ENCODE measurements at places on chromosomes 6 and 20.

- DNase-seq, result no peak
Measured at GRCh38 chr6:55448451-55448850, 121.2 kb downstream of the GFRAL start.

GRCh38 chr6:79335133-79335674 lies 100.7 kb upstream of the HMGN3 start:
- no peak for DNase-seq

DNA sequence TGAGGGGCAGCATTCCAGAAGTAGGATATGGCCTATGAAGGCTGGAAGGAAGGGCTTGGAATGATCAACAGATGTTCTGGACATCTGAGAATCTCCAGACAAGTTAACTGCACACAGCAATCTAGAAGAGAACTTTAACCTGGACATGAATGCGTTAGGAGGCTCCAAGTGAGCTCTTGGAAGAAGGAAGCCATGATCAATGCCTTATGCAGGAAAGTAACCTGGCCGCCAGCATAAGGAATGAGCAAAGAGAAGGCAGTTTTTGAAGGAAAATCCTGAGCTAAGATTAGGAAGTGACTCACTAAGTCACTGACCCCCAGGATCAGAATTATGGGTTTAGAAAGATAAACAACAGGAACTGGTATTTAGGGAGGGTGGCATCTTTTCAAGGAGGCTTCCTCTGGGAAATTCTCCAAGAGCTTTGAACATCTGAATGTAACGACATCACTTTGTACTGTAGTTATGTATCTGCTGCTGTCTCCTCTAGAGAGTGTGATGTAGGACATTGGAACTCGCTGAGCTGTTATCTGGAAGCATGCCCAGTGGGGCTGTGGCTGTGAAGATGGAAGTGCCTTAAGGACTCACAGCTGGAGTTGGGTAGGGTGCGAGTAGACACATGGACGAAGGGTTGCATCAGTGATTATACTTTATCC lies 236.8 kb downstream of the PACRG start:
- DNase-seq, result peak; percentile 100

GRCh38 chr20:40639132-40639531 lies 49.9 kb downstream of the MAFB start:
- DNase-seq, result no peak

DNA sequence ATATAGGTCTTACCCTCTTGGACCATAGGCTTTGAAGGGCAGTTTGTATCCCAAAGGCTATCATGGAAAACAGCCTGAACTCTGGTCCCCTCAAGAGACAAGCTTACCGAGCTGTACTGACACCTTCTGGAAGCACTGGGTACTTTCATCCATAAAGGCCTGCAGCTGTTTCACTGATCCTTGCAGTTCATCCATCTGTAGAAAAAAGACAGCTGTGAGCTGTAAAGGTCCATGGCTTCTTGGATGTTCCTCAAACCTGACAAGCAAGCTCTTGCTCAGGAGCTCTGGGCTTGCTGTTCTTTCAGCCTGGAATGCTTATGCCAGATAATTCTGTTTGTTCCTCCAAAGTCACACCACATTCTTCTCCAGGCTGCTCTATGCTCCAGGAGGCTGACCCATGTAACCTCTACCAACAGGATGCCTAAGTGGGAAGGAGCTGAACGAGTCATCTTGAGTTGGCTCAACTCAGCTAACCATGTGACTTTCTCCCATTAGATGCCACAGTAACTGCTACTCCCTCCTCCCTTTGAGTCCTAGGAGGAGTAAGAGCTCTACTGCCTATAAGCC lies 8.8 kb upstream of the NDRG3 start:
- peak; percentile 53 for DNase-seq

GRCh38 chr20:36052117-36052513 lies 83.7 kb downstream of the CNBD2 start:
- DNase-seq, result no peak

- no peak for DNase-seq
Measured at GRCh38 chr6:89611666-89612065, 26.9 kb downstream of the LYRM2 start.

DNA sequence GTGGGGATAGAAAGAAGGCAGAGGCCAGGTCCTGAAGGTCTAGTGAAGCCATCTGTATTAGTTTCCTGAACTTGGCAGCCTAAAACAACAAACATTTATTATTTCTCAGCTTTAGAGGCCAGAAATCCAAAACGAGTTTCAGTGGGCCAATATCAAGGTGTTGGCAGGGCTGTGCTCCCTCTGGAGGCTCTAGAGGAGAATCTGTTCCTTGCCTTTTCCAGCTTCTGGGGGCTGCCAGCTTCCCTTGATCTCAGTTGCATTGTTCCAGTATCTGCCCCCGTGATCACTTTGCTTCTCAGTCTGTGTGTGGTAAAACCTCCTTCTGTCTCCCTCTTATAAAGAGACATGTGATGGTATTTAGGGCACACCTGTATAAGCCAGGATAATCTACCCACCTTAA lies 82.4 kb downstream of the MAFB start:
- DNase-seq, result no peak

GRCh38 chr6:126513198-126513597 lies 173.3 kb downstream of the CENPW start:
- DNase-seq, result no peak

- no peak for DNase-seq
Measured at GRCh38 chr6:100796049-100796823, 84.9 kb downstream of the ASCC3 start.

- DNase-seq, result no peak
Measured at GRCh38 chr6:25286891-25287290, 7.7 kb downstream of the CARMIL1 start.

DNA sequence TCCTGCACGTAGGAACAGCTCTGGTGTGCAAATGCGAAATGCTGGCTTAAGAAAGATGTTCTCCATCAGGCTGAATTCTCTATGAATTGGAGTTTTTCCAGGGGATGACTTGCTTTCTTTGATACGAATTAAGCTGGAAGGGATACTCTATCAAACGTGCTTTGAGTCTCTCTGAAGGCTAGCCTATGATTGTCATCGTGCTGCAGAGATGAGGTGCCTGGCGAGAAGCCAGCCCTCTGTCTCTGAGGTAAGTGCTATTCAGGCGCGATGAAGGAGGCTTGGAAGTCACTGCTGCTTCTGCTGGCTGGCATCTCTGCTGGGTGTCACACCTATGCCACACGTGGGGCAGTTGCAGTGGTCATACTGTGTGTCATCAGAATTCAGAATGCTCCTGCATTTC lies 223.7 kb downstream of the TAF4 start:
- DNase-seq, result no peak

- no peak for DNase-seq
Measured at GRCh38 chr20:42098418-42098817, 480.2 kb upstream of the CHD6 start.

GRCh38 chr6:26534681-26535465 lies 3.3 kb upstream of the HMGN4 start:
- DNase-seq, result no peak

DNA sequence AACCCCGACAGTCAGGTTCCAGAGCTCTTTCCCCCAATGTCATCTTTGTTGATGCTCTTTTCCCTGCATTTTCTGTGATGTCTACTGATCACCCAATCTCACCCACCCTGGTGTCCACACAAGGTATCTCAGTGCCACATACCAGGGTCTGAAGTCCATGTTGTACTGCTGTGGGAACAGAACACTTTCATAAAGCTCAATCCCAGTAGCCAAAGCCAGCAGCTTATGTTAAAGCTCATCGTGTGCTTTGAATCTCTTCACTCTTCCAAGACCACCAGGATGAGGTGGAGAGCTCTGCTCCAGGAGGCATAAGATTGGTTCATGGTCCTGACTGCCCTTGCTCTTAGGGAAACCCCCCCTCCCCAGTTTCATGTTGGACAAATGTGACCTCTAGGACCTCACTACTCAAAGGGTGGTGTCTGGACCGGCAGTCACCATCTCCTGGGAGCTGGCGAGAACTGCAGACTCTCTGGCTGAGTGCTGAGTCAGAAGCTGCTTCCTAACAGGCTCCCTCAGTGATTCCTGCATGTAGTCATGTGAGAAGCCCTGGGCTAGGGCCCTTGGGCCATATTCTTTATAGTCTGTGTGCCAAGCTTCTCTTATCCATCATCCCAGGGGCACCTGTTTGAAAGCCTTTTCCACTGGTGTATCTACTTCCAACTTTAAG lies 13.4 kb upstream of the CPNE5 start:
- peak; percentile 67 for DNase-seq

- peak; percentile 55 for DNase-seq
Measured at GRCh38 chr6:139027620-139028182, 844 bp upstream of the ABRACL start.

DNA sequence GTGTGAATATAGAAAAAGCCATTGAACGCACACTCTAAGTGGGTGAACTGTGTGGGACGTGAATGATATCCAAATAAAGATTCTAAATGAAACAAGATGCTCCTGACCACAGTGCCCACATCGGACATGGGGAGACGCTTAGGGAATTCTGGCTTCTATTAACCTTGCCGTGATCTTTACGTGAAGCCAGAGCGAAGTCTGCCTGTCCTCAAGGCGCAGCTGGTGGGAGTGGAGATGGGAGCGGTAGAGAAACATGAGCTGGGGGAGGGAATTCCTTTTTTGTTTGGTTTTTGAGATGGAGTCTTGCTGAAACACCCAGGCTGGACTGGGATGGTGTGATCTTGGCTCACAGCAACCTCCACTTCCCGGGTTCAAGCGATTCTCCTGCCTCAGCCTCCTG lies 46.0 kb downstream of the VSTM2L start:
- no peak for DNase-seq

- DNase-seq, result no peak
Measured at GRCh38 chr20:46268131-46268614, 40.1 kb downstream of the CDH22 start.

GRCh38 chr6:118752803-118753202 lies 101.4 kb upstream of the CEP85L start:
- DNase-seq, result no peak

DNA sequence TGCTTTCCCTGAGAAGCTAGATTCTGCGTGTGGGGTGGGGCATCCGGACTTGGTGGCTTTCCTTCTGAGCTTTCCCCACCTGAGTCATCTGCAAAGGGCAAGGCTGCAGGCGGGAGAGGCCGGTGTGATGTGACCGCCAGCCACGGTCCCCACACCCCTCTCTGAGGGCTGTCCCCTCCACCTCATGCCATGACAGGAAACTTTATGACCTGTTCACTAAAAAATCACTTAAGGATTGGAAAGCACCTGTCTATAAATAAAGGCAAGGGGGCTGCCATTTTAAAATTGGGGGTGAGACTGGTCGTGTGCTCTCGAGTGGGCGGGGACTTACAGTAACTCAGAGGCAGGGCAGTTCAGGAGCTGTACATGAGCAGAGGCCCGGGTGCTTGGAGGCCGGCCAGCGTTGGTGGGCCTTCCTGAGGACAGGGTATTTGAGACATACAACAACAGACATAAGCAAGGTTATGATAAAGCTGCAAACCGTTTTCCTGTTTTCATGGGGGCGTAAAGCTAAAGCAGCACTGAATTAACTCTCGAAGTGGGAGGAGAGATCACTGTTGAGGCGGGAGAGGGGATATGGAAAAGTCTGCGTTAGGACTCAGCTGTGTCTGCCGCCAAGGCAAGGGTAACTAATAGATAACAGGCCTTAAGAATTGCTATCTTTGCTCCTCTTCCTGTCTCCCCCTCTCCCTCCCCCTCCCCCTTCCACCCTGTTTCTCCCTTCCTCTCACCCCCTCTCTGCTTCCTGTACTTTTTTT lies 16.1 kb upstream of the SERPINB1 start:
- DNase-seq, result peak; percentile 84

GRCh38 chr20:52143277-52143676 lies 48.3 kb downstream of the ZFP64 start:
- DNase-seq, result no peak

- peak; percentile 95 for DNase-seq
Measured at GRCh38 chr6:45655745-45656476, 278.2 kb upstream of the SUPT3H start.

DNA sequence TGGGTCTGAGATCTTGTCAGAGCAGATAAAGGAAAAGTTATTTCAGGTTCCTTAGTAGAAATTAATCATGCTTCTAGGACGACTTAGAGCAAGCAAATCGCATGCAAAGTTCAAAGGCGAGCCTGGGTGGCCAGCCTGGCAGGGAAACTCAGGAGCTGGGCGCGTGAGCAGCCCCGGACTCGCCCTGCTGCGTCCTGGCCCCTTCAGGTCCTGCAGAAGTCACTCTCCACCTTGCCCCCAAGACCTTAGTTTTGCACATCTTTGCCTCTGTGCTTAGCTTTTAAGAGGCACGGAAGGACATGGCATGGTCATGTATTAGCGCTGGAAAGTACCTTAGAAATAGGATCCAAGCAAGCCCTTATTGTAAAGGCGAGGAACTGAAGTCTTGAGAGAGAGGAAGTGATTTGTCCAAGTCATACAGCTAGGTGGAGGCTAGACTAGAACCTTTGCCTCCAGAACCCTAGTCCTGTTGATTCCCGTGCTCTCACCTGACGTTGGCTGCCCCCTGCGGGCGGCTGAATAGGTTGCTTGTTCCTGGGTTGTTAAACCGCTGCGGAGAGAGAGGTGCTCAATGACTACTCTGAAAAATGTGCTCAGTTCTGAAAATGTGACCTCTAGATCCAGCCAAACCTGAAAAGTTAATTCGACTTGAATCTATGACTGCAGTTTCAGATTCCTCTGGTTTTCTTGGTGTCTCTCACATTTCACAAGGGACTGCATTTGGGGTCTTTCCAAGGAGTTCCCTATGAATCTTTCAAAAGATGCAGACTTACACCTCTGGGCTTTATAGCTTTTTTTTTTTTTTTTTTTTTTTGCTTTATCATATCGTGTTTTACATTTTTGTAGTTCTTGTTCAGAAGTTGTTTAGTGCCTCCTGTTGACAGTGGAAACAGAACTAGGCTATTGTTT lies 2.7 kb downstream of the MYB start:
- DNase-seq, result peak; percentile 26

DNA sequence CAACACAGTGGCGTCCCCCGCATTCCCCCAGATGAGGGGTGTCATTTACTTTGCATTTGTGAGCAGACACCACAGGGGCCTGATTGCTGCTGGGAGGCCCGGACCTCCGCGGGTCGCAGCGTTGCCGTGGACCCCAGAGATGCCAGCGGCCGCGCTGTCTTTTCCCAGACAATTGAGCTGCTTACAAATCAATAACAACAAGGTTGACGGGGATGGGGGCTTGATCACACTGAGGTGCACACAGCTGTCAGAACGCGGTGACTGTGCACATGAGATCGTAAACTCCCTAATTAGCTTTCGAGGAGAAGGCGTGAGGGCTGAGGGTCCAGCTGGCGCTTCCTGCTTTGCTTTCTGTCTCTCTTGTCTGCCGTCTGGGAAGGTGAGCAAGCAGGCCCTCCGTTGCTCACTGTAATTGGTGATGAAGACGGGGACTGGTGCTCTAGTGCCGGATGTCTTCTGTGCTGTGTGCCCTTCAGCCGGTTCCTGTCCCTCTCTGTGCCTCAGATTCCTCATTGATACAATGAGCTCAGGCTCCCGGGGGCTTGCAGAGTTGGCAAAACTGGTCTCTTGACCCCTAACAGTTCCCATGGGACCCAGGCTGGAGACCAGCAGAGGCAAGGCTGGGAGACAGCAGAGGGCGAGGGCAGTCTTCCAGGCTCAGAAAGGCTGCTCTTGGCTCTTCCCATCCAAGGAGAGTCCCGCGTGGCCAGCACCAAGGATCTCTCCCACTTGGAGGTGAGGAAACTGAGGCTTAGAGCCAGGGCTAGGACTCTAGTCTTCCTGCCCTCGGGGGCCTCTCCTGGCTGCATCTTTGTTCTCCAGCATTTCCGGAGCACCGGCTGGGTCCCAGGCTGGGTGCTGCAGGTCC lies 126.0 kb upstream of the PMEPA1 start:
- DNase-seq, result no peak
